ENCODE measurements at places on chromosomes 12 and 14. TPM values are rescaled to one million over a fixed set of nuclear protein-coding genes. Genes with fewer than 3 reads are reported as not detected.

DNA sequence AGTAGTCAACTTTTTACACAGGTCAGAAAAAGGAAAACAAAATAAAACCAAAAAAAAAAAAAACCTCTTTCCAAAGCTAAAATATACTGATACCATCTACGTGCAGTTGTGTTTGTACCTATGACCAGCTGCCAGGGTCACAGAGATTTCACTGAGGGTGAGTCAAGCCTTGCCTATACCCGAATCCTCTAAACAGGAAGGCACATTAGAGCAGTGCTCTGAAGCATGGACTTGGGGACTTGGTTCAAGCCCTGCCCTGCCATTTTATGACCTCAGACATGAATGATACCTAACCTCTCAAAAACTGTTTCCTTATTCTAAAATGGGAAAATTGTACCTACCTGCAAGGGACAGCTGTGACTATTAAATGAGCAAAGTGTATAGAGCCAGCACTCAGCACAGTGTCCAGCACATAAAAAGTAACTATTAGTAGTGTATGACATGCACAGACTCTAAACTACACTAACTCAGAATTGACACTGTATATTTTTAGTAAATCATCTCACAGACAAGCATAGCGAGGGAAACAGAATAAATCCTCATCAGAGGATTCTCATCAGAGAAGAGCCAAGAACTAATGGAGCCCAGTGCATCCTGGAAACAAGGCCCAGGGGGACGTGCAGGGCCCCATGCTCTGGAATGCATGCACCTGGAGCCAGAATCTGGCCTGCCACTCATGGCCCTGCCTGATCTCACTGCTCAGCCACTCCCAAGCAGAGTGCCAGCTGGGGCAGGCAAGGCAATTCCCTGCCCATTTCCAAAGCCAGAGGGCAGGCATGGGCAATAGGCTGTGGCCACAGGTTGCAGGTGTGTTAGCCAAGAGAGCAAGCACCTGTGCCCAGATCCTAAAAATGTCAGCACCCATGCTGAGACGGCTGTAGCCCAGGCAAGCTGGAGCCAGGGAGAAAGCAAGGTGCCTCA lies 57.0 kb downstream of the NT5DC3 start:
- H3K36me3 ChIP-seq: no peaks in the 10 kb centered on the region
- no peak for DNase-seq
- no peak overlapping the region for H3K4me3 ChIP-seq

- no peaks in the 10 kb centered on the region for H3K27me3 ChIP-seq
- no peak for DNase-seq
- no peaks in the 10 kb centered on the region for H3K36me3 ChIP-seq
- H3K4me3 ChIP-seq: no peak overlapping the region
Observed at GRCh38 chr12:67721248-67721647, 72.7 kb downstream of the DYRK2 start.

- DNase-seq: no peak
- H3K4me1 ChIP-seq: no peaks in the 10 kb centered on the region
- H3K27ac ChIP-seq: no peak overlapping the region
- H3K27me3 ChIP-seq: no peaks in the 10 kb centered on the region
- H3K36me3 ChIP-seq: no peaks in the 10 kb centered on the region
Observed at GRCh38 chr12:65524666-65525065, 246.2 kb downstream of the MSRB3 start.

DNA sequence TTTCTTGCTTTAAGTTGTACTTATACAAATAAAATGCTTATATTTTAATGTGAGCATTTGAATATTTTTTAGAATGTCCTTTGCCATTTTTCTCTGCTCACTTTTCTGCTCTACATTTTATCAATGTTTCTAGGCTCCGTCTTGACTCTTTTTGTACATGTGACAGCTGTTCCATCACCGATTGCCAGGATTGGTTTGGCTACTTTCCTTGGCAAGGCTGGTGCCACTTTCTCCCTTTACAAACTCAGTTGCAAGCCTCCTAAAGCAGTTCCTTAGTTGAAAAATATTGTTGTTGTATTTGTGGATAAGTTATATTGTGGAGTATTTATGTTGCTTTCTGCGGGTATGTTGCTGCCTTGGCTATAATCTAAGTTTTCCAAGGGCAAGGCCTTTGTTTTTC lies 63.4 kb downstream of the DACT1 start:
- DNase-seq: no peak
- H3K4me3 ChIP-seq: no peak overlapping the region
- no peaks in the 10 kb centered on the region for H3K36me3 ChIP-seq
- H3K4me1 ChIP-seq: peaks cover 11% of the 10 kb centered on the region
- H3K27ac ChIP-seq: no peak overlapping the region

- H3K4me1 ChIP-seq: peaks cover 10% of the 10 kb centered on the region
- H3K27me3 ChIP-seq: no peaks in the 10 kb centered on the region
- no peak overlapping the region for H3K4me3 ChIP-seq
- H3K36me3 ChIP-seq: no peaks in the 10 kb centered on the region
Observed at GRCh38 chr14:38387821-38388220, 131.9 kb upstream of the CLEC14A start.

GRCh38 chr12:1630133-1630826 lies 1.2 kb downstream of the WNT5B start:
- H3K4me3 ChIP-seq: peak overlapping the region; percentile 83
- peak; percentile 37 for DNase-seq
- no peak overlapping the region for H3K27ac ChIP-seq
- H3K4me1 ChIP-seq: peaks cover 22% of the 10 kb centered on the region
- peaks cover 18% of the 10 kb centered on the region for H3K27me3 ChIP-seq

DNA sequence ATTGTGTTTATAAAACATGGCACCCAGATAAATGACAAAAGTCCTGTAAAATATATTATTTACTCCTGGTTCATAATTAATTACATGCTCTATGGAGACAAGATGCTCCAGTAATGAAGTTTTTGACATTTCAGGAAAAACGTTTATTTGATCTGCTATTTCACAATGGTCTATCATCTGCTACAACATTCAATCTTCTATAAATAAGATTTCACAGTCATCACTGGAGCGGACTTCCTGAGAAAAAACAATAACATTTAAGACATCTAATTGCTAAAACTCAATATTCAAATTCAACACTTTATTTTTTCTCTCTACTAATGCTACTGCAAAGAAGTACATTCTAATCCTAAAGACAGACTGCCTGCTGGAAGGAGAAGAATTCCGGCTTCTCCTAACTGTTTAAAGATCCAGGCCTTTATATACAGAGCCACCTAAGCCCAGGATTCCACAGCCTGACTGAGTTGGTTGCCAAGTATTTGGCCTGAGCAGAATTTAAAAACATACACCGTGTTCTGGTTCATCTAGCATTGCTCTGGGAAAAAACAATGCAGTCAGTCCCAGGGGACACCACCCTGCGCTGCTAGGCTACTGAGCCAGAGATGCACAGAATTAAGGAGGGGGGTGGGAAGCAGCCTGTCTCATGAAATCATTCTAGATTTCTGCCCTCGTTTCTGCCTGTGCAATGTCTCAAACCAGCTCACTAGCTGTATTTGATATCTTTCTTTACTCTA lies 58.0 kb downstream of the TMTC1 start:
- no peaks in the 10 kb centered on the region for H3K27me3 ChIP-seq
- H3K4me1 ChIP-seq: no peaks in the 10 kb centered on the region

GRCh38 chr14:92747701-92748258 lies 647 bp downstream of the LGMN start:
- H3K27me3 ChIP-seq: peaks cover 8% of the 10 kb centered on the region
- H3K4me3 ChIP-seq: peak overlapping the region; percentile 96
- peak overlapping the region; percentile 88 for H3K27ac ChIP-seq

DNA sequence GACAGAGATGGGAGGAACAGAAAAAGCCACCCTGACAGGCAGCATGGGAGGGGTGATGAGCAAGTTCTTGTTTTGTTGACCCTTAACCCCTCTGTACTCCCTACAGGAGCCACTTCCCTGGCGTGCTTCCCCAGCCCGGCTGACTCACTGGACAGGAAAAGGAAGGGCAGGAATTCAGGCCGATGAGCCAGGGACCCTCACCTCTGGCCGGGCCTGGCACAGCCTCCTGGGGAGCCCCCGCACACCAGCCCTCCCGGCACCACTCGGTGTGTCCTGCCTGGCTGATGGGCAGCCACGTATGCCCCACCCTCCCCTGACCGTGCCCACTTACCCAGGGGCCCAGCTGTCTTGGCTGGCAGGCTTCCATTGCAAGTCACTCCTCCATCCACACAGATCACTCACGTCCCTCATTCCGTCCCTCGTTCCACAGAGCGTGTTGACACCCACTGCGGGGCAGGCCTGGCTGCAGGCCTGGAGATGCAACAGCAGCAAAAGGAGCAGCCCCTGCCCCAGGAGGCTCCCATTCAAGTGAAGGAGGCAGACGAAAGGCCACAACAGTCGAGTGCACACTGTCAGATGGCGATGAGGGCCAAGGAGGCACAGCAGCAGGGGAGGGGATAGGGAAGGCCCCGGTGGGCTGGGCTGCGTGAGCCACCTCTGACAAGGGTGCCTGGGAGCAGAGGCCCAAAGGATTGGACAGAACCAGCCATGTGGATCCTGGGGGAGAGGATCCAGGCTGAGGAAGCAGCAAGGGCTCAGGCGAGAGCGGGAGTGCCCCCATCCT lies 19.7 kb upstream of the CD9 start:
- H3K4me1 ChIP-seq: peaks cover 23% of the 10 kb centered on the region
- H3K27ac ChIP-seq: peak overlapping the region; percentile 64
- H3K4me3 ChIP-seq: no peak overlapping the region
- H3K36me3 ChIP-seq: no peaks in the 10 kb centered on the region

GRCh38 chr12:79203058-79203647 lies 338.6 kb downstream of the SYT1 start:
- H3K36me3 ChIP-seq: no peaks in the 10 kb centered on the region
- no peaks in the 10 kb centered on the region for H3K4me1 ChIP-seq
- H3K27ac ChIP-seq: no peak overlapping the region
- H3K4me3 ChIP-seq: no peak overlapping the region

GRCh38 chr12:50515587-50515986 lies 10.8 kb downstream of the DIP2B start:
- H3K36me3 ChIP-seq: peaks cover 3% of the 10 kb centered on the region
- H3K4me1 ChIP-seq: peaks cover 28% of the 10 kb centered on the region
- no peak for DNase-seq
- H3K27me3 ChIP-seq: no peaks in the 10 kb centered on the region
- H3K4me3 ChIP-seq: no peak overlapping the region

DNA sequence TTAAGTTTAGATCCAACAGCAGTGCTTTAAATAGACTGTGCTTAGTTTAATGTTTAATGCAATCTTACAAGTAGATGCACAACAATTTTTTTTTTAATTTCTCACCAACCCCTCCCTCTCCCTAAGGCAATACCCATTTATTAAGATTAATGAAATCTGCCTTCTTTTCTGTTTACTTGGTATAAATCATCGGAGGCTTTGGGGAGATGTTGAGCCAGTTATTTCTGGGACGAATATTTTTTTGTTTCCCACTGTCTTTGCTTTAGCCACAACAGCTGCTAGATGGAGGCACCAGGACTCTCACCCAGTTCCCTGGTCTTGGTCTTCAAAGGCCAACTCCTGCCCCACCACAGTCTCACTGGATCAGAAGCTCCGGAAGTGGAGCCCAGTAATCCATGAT lies 113.4 kb downstream of the PLXNC1 start:
- H3K4me3 ChIP-seq: no peak overlapping the region
- no peak for DNase-seq
- peaks cover 8% of the 10 kb centered on the region for H3K4me1 ChIP-seq
- no peaks in the 10 kb centered on the region for H3K27me3 ChIP-seq
- no peak overlapping the region for H3K27ac ChIP-seq

DNA sequence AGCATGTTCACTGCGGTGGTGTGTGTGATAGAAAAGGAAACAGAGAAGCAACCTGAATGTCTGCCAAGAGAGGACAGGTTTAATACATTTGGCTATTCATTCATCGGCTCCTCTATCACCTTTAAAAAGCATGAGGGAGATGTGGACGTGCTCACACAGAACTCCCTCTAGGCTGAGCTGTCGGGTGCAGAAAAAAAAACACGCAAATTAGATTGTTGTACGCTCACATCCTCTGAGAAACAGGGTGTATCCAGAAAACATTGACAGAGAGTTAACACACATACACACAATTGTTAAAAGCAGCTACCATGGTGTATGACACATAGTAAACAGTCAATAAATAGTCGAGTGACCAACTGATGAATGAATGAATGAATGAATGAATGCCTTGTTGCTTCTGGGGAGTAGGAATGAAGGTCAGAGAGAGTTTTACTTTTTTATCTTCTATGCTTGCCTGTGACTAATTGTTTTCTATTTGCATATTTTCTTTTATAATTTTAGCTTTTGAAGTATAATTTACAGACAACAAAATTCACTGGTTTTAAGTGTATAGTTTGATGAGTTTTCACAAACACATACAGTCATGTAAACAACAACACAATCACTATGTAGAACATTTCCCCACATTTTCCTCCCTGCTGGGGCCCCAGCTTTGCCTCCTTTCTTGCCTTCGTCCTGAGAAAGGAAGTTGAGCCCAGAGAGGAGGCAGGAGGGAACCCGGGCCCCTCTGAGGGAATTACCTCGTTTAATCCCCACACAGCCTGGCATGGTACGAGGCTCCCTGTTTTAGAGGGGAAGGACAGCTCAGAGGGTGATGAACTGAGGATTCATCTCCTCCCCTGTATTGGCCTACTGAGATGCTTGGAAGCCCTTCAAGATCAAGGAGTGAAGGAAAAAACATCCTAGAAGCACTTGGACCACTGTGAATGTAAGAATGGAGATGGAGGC lies 19.7 kb upstream of the FAM222A start:
- peaks cover 1% of the 10 kb centered on the region for H3K27me3 ChIP-seq
- DNase-seq: no peak
- H3K27ac ChIP-seq: no peak overlapping the region
- no peak overlapping the region for H3K4me3 ChIP-seq
- no peaks in the 10 kb centered on the region for H3K36me3 ChIP-seq

- H3K36me3 ChIP-seq: peaks cover 12% of the 10 kb centered on the region
- no peak overlapping the region for H3K27ac ChIP-seq
- DNase-seq: no peak
- H3K4me1 ChIP-seq: no peaks in the 10 kb centered on the region
- no peaks in the 10 kb centered on the region for H3K27me3 ChIP-seq
- H3K4me3 ChIP-seq: no peak overlapping the region
Observed at GRCh38 chr14:69424149-69424923, 25.8 kb downstream of the SLC39A9 start.

DNA sequence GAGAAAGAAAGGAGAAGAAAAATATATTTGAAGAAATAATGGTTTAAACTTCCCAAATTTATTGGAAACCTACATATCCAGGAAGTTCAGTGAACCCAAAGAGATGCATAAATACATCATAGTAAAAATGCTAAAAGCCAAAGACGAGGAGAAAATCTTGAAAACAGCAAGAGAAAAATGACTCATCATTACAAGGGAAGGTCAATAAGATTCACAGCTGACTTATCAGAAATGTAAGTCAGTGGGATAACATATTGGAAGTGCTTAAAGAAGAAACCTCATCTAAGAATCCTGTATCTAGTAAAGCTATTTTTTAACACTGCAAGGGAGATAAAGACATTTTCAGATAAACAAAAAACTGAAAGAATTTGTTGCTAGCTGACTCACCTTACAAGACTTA lies 19.9 kb downstream of the RIC8B start:
- DNase-seq: no peak
- no peak overlapping the region for H3K4me3 ChIP-seq
- H3K27ac ChIP-seq: no peak overlapping the region
- H3K27me3 ChIP-seq: no peaks in the 10 kb centered on the region
- H3K36me3 ChIP-seq: no peaks in the 10 kb centered on the region
- no peaks in the 10 kb centered on the region for H3K4me1 ChIP-seq

- no peak overlapping the region for H3K4me3 ChIP-seq
- peaks cover 11% of the 10 kb centered on the region for H3K36me3 ChIP-seq
- H3K27ac ChIP-seq: no peak overlapping the region
- no peaks in the 10 kb centered on the region for H3K27me3 ChIP-seq
- no peak for DNase-seq
Observed at GRCh38 chr12:828726-829395, 76.5 kb downstream of the WNK1 start.

C1QL4 gene
- not detected for total RNA-seq

ITGB7 gene
- total RNA-seq: 0.56 TPM

CLECL1 gene
- total RNA-seq: not detected

HSPB8 gene
- total RNA-seq: 2.7 TPM

PIWIL1 gene
- total RNA-seq: not detected

C12orf50 gene
- total RNA-seq: not detected

TMEM63C gene
- total RNA-seq: 6.6 TPM

USP44 gene
- 10.4 TPM for total RNA-seq

TRAFD1 gene
- 38.8 TPM for total RNA-seq

MAP1LC3B2 gene
- not detected for total RNA-seq
